Activated CD4-positive, alpha-beta T cell treated with anti-CD3 and anti-CD28 coated beads, Interleukin-2, amount 10 ng/mL, durations not matched to agents 7 days and 5 days (primary cell): ENCODE measurements at places on chromosomes 1 and 21. TPM values are rescaled to one million over a fixed set of nuclear protein-coding genes. Genes with fewer than 3 reads are reported as not detected.

DNA sequence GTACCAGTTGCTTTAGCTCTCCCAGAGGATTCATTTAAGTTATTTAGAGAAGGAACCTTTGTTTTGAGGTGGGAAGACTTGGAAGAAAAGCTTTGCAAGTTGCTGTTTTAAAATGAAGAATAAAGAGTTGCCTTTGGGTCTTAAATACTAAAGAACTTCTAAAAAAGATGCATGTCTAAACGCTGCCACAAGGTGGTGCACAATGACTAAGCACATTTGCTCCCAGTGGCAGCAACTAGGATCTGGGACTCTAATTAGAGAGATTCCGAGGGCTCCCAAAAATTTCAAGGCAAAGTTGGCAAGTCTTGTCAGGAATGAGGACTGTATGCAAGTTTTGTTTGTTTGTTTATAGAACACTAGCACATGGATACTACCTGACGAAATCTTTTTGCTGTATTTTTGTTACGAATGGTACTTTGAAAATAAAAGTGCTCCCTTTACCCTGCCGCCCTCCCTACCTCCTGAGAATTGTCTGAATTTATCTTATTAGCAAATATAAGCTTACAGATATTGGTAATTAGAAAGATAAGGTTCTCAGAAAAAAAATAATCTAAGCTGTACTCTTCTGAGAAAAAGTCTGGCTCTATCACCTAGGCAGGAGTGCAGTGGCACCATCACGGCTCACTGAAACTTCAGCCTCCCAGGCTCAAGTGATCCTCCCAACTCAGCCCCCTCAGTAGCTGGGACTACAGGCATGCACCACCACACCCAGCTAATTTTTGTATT is 121.8 kb downstream of the HFM1 start:
- DNase-seq = peak; percentile 59

SELL gene
- 595 TPM for total RNA-seq

- DNase-seq = no peak
These were observed 1.0 kb downstream of the ANKRD65 start for GRCh38 chr1:1419813-1420653.

CYP2J2 gene
- 3.4 TPM for total RNA-seq

DNA sequence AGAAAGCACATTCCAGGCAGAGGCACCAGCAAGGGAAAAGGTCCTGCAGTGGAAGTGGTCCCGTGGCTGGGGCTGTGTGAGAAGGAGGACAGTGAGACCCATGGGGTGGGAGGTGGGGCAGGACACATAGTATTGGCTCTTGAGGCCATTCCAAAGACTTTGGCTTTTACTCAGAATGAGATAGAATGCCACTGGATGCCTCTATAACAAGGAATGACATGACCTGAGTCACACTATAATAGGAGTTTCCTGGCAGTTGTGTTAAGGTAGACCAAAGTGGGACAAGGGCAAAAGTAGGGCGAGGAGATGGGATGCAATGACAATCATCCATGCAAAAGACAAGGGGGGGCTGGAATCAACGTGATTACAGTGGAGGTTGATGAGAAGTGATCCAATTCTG is 24.7 kb upstream of the LAMC2 start:
- DNase-seq = no peak

COL8A2 gene
- total RNA-seq = not detected

- no peak for DNase-seq
These were observed 25.8 kb downstream of the KIAA0319L start for GRCh38 chr1:35531368-35531767.
